Suppressor macrophage (primary cell): ENCODE measurements at places on chromosomes 7 and 10.
A peak's percentile ranks its signal among the peaks of the same experiment; 100 is the strongest.

GRCh38 chr10:17528306-17528862, 74.0 kb upstream of the ST8SIA6 start:
- DNase-seq, result no peak

DNA sequence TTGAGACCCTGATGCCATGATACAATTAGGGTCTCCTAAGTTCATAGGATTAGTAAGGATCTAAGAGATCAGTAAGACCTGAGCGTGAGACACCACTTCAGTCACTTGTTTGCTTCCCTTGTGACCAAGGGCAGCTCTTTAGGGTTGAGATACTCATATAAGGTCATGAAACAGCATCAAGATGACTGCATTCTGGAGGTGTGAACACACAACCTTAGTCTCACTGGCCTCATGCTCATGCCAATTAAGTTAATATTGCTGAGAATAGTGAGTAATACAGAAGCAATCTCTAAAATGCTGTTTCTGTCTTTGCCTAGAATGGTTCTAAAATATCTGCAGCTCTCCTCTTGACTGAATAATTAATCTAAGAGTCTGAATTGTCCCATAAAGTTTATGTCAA, 39.6 kb upstream of the KLHL7 start:
- no peak for DNase-seq

DNA sequence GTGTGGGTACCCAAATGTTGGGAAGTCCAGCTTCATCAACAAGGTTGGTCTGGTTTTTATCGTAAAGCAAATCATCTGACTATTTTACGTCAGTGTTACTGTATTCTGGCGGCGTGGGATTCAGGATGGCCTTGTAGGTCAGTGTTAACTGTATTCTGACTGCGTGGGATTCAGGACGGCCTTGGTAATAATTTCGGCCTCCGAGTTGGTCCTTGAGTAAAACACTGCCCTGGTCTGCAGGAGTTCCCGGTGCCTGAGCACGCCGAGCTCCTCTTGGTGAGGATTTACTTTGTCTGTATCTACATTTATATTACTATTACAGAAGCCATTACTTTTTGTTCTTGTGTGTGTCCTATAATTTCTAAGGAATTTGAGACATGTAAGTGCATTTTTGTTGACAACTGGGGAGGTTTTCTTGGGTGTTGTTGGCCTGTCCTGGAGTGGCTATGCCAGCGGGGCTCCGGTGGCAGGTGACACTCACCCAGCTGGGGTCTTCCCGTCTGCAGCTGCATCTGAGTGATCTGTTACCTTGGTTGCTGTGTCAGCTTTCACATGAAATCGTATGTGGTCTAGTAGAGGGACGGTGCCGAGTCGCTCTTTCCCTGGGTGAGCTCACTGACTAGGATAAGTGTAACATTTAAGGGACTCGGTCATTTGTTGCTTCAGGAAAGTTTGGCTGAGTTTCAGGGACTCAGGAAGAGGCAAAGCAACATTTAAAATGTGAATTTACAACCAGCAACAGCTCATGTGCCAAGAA, 9.2 kb downstream of the GTPBP4 start:
- DNase-seq, result no peak

- peak; percentile 79 for DNase-seq
Observed at GRCh38 chr10:16843252-16843870, 26.1 kb upstream of the RSU1 start.

- DNase-seq, result no peak
Observed at GRCh38 chr7:122304319-122304975, at the start of gene FEZF1. Gene FEZF1, minus strand, starts transcription at chr7:122304750. Its CDS starts 313 bp downstream, at chr7:122304437.

GRCh38 chr10:10849306-10849705, 168.4 kb upstream of the CELF2 start:
- DNase-seq, result no peak

DNA sequence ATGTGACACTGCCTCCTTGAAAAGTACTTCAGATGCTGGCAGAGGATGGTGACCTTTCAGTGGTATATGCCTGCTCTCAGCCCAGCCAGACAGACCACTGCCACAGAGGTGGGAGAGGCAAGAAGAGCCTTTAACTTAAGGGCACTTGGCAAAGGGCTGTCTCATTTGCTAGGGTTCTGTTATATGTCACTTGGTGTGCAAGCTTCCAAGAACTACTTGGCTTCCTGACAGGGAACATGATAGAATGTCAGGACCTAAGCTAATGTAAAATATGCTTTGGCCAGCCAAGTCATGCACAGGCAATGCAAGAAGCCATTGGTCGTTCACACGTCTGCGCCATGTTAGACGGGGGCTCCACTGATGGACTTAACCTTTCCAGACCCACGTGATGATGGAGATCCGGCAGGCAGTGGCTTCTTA, 54.7 kb downstream of the RBM20 start:
- DNase-seq, result no peak

- DNase-seq, result no peak
Observed at GRCh38 chr10:4033341-4033896, 248.4 kb upstream of the KLF6 start.

DNA sequence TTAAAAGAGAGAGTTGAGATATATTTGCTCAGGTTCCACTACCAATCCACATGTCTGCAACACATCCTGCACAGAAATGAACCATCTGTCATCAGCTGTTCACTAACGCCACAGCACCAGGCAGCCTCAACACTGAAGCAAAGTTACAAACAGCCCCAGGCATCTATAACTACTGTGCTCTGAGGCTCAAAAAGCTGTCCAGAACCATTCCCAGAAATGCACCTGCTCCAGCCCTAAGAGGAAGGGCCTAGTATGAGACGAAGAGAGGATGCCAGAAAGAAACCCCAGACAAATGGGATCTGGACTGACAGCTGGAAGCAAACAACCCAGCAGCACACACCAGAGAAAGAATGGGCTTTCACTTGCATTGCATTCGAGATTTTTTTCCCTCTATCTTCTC, 159.3 kb downstream of the ELMO1 start:
- DNase-seq, result no peak

DNA sequence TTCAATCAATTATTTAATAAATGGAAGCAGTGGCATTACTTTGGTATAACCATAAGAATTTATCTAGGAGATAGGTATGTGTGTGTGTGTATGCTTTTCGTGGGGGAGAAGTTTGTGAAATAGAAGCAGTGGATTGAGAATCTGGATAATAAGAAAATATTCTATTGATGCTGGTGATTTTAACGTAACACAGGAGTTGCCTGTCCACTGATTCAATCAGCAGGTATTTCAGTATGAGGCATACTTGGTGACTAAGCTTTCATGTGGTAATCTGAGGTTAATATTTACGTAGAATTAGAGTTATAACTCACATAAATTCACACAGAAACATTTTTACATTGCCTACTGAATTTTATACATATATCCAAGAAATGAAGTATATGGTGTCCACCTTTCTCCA, 568.0 kb downstream of the ZWINT start:
- DNase-seq, result no peak

DNA sequence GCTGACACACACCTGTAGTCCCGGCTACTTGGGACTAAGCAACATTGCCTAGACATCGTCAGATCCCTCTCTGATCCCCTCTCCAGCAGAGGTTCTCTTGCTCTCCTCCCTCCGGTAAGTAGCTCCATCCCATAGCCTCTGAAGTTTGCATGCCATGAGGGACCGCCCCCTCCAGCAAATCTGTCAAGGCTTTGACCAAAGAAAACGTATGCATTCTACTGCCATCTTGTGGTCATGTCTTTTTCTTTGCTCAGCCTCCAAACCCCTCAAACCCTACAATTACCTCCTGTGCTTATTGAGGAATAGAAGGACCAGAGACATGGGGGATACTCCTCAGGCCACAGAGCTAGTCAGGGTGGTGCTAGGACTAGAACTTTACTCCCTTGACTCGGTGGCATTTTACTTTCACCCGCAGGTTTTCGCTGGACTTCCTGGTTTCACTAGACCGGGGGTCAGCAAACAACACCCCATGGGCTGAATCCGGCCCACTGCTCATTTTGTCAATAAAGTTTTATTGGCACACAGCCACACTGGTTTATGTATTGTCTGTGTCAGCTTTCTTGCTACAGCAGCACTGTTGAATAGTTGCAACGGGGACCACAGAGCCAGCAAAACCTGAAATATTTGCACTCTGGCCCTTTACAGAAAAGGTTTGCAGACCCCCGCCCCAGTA, 202.6 kb upstream of the FOXK1 start:
- peak; percentile 29 for DNase-seq

- DNase-seq, result no peak
Observed at GRCh38 chr10:104234934-104235333, 2.8 kb upstream of the CFAP43 start.

DNA sequence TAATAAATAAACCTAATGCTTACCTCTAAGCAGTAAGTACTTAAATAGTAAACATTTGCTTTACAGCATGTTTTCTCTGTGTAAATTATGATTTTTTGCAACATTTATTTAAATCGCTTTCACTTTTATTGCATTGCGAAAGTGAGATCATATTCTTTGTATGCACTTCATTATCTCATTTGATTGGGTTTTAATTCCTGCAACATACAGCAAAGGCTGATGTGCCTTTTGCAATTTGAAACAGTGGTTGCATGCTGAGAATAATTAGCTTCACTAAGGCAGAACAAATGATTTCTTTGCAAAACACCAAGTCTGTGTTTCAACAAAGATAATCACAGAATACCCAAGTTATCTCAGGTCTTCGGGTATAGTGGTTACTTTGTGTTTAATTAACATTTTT, 16.3 kb upstream of the THSD7A start:
- no peak for DNase-seq

GRCh38 chr7:23654508-23654907, 25.5 kb upstream of the FAM221A start:
- DNase-seq, result no peak

DNA sequence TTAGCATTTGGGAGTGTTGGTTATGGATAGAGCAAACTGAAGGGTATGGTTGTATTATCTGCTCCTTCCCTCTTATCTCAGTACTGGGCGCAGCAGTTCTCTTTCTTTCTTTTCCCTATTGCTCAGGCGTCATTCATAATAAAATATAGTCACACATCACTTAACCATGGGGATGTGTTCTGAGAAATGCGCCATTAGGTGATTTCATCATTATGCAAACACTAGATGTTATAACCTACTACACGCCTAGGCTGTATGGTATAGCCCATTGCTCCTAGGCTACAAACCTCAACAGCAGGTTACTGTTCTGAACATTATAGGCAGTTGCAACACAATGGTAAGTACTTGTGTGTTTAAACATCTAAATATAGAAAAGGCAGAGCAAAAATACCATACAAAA, 401.7 kb downstream of the EXOC4 start:
- no peak for DNase-seq

DNA sequence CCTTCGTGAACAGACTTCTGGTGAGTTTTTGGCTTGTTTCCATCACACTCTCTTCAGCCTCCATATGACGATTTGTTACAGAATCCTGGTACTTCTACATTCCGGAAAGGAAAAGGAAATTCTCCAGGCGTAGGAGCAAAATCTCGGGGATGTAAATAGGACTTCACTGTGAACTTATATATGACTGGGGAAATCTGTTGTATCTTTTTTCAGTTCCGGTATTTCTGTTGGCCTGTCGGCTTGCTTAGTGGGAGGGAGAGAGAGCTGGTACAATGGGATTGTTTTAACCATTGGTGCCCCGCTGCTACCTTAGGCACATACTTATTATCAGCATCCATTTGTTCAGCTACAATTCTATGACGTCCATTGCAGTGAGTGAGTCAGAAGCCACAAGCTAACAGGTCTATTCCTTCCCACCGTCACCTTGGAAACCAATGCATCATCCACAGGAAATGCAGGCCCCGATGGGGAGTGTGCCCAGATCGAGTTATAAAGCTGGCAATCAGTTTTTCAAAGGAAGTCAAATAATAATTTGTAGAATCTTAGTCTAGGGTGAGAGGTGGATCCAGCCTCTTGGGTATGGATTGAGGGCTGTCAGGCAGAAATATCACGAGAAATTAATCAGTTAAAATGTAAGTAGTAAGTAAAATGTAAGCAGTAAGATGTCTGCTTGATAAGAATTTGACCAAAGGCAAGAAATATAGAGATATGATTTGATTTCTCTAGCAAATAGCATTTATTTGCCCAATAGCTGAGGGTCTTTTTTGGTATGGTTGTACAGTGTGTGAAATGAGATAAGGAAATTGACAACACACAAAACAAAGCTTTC, 92.0 kb upstream of the MKLN1 start:
- peak; percentile 81 for DNase-seq

DNA sequence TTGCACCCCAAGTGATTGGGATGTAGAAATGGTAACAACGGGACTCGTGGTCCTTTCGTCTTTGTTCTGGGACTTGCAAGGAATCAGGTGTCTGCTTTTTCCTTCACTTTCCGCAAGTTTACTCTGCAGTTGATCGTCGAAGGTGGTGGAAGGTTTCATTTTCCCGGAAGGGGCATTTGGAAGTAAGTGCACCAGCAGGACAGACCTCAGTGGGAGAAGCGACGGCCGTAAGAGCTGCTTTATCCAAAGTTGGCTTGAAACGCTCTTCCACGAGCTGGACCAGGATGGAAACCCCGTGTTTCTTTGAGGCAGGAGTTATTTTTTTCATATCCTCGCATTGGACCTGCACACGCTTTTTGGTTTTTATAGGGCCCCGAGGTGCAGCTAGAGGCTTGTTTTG, 1.2 kb downstream of the BRI3 start:
- DNase-seq, result no peak

DNA sequence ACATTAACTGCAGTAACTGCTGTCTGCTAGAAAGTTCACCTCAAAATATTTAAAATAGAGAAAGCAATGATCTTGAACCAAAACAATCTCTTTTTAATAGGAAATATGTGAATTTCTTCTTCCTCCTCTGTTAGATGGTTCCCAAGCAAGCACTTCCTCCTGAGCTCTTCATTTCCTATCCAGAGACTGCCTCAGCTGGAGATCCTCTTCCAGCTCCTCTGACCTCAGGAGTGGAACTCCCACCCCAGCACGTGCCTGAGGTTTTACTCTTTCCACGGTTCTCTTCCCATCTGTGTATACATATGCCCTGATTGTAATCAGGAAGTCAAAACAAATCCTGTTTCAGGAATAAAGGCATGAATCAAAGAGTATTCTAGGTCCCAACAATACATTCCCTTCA, 5.6 kb downstream of the DENND11 start:
- DNase-seq, result peak; percentile 74

DNA sequence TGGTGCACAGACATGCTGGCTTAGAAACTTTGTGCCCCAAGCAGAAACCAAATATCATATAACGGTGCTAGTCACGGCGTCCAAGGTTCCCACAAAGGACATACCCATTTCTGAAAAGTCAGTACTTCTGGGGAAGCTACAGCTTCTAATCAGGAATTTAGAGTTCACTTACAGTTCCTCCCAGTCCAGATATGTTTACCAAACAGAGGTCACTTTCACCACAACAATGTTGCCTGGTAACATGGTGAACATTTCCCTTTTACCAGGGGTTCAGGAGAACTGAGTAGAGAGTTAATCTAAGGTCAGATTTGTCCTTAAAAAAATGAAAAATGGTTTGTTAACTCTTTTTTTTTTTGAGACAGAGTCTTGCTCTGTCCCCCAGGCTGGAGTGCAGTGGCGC, 265.9 kb upstream of the MKLN1 start:
- peak; percentile 45 for DNase-seq
